Activated CD8-positive, alpha-beta T cell treated with anti-CD3 and anti-CD28 coated beads for 36 hours (primary cell): ENCODE measurements at places on chromosomes 12 and 14.

- no peaks in the 10 kb centered on the region for H3K27me3 ChIP-seq
- H3K4me1 ChIP-seq, result peaks cover 25% of the 10 kb centered on the region
- no peak for DNase-seq
- H3K27ac ChIP-seq, result peak overlapping the region; percentile 96
- H3K4me3 ChIP-seq, result peak overlapping the region; percentile 93
These were observed 583 bp upstream of the LEMD3 start for GRCh38 chr12:65168681-65169319.

GRCh38 chr12:69030321-69030720, 97.3 kb upstream of the CPM start:
- no peaks in the 10 kb centered on the region for H3K4me1 ChIP-seq
- H3K27ac ChIP-seq, result no peak overlapping the region
- H3K27me3 ChIP-seq, result peaks cover 24% of the 10 kb centered on the region
- H3K36me3 ChIP-seq, result no peaks in the 10 kb centered on the region
- no peak for DNase-seq
- no peak overlapping the region for H3K4me3 ChIP-seq

GRCh38 chr12:132170094-132170636, 25.9 kb downstream of the NOC4L start:
- peaks cover 11% of the 10 kb centered on the region for H3K27me3 ChIP-seq
- H3K36me3 ChIP-seq, result no peaks in the 10 kb centered on the region
- peaks cover 16% of the 10 kb centered on the region for H3K4me1 ChIP-seq
- DNase-seq, result no peak
- H3K4me3 ChIP-seq, result no peak overlapping the region

GRCh38 chr14:30284808-30285207, 274.1 kb upstream of the G2E3 start:
- H3K4me3 ChIP-seq, result no peak overlapping the region
- no peak overlapping the region for H3K27ac ChIP-seq
- no peaks in the 10 kb centered on the region for H3K36me3 ChIP-seq
- no peaks in the 10 kb centered on the region for H3K27me3 ChIP-seq

DNA sequence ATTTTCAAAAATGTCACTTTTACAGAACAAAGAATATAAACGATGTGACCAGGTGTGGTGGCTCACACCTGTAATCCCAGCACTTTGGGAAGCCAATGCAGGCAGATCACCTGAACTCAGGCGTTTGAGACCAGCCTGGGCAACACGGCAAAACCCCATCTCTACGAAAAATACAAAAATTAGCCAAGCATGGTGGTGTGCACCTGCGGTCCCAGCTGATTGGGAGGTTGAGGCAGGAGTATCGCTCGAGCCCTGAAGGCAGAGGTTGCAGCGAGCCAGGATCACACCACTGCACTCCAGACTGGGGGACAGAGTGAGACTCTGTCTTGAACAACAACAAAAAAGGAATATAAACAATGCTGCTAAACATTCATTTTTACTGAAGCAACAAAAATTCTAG, 15.2 kb downstream of the HEATR5A start:
- no peak for DNase-seq
- no peak overlapping the region for H3K27ac ChIP-seq
- H3K27me3 ChIP-seq, result no peaks in the 10 kb centered on the region
- H3K4me3 ChIP-seq, result no peak overlapping the region
- H3K36me3 ChIP-seq, result peaks cover 5% of the 10 kb centered on the region
- H3K4me1 ChIP-seq, result peaks cover 7% of the 10 kb centered on the region

GRCh38 chr12:6280672-6281071, 29.8 kb upstream of the PLEKHG6 start:
- no peaks in the 10 kb centered on the region for H3K36me3 ChIP-seq
- H3K4me1 ChIP-seq, result peaks cover 5% of the 10 kb centered on the region
- no peak for DNase-seq
- no peak overlapping the region for H3K27ac ChIP-seq
- peaks cover 17% of the 10 kb centered on the region for H3K27me3 ChIP-seq
- H3K4me3 ChIP-seq, result no peak overlapping the region

GRCh38 chr14:97978341-97978740, 1181.2 kb downstream of the VRK1 start:
- H3K4me1 ChIP-seq, result peaks cover 48% of the 10 kb centered on the region
- peaks cover 13% of the 10 kb centered on the region for H3K36me3 ChIP-seq
- H3K4me3 ChIP-seq, result peak overlapping the region; percentile 89
